ENCODE measurements at places on chromosomes 7 and 10.

DNA sequence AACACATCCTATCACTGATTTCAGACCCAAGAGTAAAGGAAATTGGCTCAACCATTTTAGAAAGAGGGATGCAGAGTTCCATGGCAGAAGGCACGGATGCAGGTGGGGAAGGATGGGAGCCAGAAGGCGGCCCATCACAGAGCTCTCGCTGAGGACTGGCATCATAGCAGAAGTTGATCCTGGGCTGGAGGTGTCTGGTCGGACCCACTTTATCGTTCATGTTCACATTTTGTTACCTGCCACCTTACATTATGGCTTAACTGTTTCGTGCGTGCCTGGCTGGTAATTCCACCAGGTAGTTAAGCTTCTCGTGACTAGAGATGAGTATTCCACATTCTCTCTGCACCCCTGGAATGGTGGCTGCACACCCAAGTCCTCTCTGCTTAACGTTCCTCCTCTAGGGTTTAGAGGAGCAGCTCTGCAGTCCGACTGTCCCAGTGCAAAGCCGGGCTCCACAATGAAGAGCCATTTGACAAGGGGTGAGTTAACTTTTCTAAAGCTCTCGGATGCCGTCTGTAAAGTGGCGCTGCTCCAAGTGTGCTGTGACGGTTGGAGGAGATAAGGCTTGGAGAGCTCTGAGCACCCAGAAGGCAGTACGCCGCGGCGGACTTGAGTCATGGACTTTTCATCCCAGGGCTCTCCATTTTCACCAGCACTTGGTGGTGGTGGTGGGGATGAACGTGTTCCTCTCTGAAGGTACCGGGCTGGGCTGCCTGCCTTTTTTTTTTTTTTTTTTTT is 157.1 kb upstream of the SHH start:
- DNase-seq: no peak

- DNase-seq: no peak
Measured at GRCh38 chr10:12332572-12333379, 16.6 kb upstream of the CAMK1D start.

GRCh38 chr7:136894789-136895188 is 26.3 kb downstream of the CHRM2 start:
- DNase-seq: no peak

GRCh38 chr7:131161103-131161502 is 166.6 kb upstream of the MKLN1 start:
- DNase-seq: no peak

DNA sequence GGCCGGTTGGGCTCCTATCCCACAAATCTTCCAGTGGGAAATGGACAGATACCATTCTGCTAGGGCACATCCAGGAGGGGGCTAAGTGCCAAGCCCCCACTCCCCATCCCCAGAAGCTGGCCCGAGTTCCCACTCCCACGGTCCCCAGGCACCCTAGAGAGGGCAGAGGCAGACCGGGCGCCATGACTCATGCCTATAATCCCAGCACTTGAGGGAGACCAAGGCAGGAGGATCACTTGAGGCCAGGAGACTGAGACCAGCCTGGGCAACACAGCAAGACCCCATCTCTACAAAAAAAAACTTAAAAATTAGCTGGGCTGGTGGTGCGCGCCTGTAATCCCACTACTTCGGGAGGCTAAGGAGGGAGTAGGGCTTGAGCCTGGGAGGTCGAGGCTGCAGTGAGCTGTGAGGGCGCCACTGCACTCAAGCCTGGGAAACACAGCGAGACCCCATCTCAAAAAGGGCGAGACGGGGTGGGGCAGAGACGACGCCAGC is 870 bp downstream of the GNA12 start:
- DNase-seq: no peak

DNA sequence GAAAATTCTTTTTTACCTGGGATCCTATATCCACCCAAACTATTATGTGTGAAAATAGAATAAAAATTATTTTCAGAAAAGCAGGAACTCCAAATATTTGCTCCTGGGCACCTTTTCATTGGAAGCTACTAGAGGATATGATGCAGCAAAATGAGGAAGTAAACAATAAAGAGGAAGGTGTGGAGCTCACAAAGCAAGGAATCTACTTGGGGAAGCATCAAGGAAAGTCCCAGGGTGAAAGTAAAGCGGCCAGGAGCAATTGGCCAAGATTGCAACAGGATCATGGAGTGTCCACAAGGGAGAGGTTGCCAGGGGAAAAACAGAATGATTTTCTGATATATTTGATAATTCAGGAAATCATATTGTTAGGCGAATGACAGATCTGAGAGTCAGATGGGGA is 80.8 kb downstream of the CARD11 start:
- DNase-seq: no peak
